ENCODE measurements at places on chromosomes 3 and 15.

DNA sequence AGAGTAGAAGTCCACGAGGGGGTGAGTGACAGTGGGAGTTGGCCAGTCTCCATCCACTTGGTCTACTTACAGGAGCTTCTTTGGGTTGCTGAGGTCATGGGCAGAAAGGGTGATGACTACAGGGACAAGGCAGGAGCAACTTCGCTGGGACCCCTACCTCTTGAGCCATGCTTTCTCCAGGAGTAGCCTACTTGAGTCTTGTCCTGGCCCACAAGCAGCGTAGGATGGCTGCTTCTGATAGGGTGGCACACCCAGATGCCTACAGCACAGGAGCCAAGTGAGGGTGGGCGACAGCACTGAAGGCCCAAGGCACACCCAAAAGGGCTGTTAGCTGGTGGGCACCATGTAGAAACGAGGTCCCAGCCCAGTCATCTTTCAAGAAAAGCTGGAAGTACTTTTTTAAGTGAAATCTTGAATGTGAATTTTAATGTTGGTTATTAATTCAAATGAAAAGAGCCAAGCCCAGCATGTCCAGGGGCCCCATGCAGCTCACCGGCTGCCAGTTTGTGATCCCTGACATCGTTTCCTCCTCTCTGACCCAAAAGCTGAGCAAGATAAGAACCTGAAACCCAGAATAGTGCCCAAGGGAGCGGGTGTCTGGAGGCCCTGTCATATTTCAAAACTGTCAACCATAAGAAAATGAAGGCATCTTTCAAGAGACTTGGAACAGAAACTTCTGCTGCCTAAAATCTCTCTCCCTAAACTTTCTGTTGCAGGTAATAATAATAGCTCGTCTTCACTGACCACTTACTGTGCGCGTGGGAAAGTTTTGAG, 2.2 kb upstream of the CPEB1 start:
- DNase-seq, result no peak

DNA sequence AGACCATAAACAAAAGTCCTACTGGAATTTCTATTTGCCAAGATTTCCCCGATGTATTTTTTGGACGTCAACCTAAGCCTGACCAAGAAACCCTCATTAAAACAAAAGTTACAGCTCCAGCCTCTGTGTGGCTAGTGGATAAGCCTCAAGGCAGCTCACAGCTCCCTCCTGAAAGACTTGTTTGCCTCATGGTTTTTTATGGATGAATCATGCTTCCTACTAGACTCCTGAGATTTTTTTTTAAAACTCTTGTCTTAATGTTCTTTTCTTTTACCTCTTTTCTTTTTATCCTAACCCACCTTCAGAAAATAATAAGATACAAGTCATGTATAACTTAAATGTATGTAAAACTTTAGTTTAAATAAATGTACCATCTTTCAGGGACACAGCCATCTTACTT, 52.4 kb downstream of the SUCNR1 start:
- DNase-seq, result no peak

DNA sequence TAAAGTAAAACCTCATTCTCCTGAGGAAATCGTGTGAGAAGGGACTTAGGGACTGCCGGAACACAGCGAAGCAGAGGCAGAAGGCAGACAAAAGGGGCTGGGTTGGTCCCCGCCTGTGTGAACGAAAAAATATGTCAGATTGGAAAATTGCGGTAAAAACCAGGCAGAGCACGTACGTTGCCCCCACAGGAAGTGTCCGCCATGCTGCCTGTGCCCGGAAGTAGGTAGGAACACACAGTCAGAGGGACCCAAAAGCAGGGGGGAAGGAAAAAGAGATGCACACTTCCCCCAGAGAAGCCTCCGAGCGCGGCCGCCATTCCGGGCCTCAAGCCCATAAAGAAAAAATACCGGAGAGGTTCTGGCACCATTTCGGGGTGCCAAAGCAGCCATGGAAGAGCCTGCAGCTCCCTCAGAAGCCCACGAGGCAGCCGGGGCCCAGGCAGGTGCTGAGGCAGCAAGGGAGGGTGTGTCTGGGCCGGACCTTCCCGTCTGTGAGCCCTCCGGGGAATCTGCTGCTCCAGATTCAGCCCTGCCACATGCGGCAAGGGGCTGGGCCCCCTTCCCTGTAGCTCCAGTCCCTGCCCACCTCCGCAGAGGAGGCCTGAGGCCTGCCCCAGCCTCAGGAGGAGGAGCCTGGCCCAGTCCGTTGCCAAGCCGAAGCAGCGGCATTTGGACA, at the start of gene MKRN3:
Gene MKRN3, plus strand, starts transcription at position 280 of the 676 bp plus-strand sequence. Its CDS starts 109 bp downstream, at position 389.
- DNase-seq, result no peak

- DNase-seq, result no peak
Measured at GRCh38 chr3:196617256-196617655, 22.2 kb upstream of the NRROS start.

DNA sequence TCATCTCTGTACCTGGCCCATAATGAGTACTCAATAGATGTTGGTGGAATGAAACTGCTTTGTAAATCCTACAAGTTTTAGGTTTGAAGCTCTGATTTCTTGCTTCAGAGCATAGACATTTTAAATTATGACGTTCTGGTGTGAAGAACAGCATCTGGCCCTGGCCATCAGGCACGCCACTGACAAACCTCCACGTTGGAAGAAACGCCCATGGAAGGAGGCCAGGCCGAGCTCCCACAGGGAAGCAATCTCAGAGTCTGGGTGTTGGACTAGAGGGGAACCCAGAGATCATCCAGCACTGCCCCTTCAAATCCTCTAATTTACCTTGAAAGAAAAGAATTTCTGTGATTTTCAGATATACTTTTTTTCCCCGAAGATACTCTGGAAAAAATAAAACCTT, 328.1 kb upstream of the RGMA start:
- no peak for DNase-seq

GRCh38 chr15:89187986-89188514, 33.3 kb downstream of the RLBP1 start:
- DNase-seq, result no peak
